ENCODE measurements at places on chromosomes 7 and 10.
A peak's percentile ranks its signal among the peaks of the same experiment; 100 is the strongest.

DNA sequence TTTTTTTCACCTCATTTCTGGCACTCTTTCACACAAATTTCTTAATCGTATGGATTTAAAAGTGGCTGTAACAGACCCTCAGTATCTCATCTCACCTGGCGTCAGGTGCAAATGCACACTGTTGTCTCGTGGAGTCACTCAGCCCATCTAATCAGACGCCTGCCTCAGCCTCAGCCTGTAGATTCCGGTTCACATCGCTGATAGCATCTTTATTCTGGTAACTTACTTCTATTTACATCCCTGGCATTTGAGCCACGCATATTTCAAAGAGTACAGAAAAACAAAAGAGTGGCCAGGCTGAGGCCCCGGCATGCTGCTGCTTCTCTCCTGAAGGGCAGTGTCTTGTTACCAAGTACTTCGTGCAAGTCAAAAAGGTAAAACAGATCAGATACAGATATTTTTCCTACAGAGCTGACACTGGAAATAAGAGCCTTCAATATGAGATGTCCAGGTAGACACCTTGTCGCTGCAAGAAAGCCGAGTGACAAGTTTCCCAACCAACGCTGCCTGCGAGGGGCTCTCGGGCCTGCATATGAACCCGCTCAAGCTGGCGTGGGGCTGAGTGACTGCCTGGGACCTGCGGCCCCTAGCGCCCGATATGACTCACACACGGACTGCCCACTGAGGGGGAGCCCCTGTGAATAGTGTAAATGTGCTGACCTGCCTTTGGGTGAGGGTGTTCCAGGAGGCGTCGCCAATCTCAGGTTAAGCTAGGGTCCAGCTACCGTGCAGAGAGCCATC is 4.3 kb downstream of the VIPR2 start:
- no peak for DNase-seq

DNA sequence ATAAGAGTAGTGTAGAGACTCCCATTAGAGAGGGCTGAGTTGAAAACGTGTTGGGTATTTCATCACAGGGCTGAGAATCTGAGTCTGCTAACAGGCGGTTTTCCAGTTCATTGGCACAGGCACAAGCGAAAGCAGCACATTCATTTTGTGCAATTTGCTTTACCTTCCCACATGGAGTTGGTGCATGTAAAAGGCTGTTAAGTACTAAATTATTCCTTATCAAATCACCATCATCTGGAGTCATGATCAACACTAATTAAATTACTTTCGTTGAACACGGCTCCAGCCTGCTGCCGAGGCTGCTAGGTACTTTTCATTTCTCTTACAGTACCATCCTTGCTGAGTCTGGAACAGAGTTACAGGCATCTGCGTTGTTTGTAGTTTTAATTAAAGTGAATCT is 43.8 kb downstream of the ETV1 start:
- no peak for DNase-seq

DNA sequence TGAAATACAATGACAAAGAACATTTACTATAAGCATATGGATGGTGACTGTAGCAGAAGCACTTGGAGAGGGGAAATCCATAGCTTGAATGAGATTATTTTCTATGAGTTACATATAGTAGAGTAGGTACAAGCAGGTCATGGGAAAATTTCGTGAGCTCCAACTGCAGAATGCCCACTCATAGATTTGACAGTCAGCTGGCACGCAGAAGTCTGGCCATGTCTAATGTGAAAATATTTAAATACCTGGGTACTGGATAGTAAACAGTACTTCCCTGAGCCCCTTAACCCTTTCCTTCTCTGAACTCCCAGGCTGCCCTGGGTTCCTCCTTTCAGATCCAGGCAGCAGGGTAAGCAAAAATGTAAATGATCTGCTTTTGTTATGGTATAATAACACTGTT is 209.7 kb downstream of the OTUD1 start:
- no peak for DNase-seq

- no peak for DNase-seq
Observed at GRCh38 chr10:88104223-88104622, 240.8 kb downstream of the PTEN start.

- DNase-seq, result no peak
Observed at GRCh38 chr7:48741545-48741944, 182.8 kb upstream of the CDC14C start.

GRCh38 chr7:22193450-22193983 is 163.4 kb downstream of the RAPGEF5 start:
- peak; percentile 49 for DNase-seq

- no peak for DNase-seq
Observed at GRCh38 chr7:52956379-52956915, 79.0 kb upstream of the POM121L12 start.

- DNase-seq, result no peak
Observed at GRCh38 chr7:136585954-136586670, 282.3 kb upstream of the CHRM2 start.

- no peak for DNase-seq
Observed at GRCh38 chr10:25831080-25831479, 102.9 kb upstream of the MYO3A start.

DNA sequence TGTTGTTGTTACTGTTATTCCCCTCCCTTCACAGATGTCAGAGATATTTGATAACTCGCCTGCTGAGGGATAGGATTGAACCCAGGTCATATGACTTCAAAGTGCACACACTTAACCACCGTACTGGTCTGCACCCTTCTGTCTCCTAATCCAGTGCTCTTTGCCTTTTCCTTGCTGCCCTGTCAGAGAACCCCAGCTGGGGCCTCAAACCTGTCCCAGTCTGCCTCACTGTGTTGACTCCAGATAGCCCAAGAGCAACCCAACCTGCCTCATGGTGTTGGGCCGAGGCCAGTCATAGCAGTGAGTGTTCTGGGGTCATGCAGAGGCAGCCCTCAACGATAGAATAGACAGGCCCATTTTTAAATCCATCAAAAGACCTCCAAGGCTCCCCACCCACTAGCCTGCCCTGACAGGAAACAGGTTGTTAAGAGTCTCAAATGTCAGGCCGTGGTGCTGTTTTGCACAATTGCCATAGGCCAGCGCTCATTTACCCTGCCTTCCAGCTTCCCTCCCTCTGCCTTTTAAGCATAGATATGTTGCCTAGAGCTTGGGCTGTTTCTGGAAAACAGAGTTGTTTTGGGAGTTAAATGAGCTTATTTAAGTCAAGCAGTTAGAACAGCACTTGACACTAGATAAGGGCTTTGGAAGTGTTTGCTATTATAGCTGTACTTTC is 37.0 kb upstream of the PDCD4 start:
- DNase-seq, result no peak

GRCh38 chr10:2933519-2933918 is 133.8 kb upstream of the PFKP start:
- no peak for DNase-seq

DNA sequence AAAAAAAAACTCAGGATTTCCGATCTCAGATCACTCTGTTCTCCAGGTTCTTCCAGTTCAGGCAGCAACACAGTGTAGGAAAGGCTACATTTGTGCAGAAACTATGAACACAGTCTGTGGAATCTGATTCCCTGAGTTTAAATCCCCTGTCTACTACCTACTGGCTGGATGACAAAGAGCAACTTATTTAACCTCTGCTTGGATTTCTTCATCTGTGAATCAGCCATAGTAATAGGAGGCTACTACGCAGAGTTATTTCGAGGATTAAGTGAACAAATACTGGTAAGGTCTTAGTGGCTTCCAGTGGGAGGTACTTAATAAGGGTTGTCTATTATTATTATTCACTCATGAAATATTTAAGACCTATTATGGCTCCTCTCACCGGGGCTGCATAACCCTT is 44.3 kb upstream of the PDCD4 start:
- DNase-seq, result no peak

DNA sequence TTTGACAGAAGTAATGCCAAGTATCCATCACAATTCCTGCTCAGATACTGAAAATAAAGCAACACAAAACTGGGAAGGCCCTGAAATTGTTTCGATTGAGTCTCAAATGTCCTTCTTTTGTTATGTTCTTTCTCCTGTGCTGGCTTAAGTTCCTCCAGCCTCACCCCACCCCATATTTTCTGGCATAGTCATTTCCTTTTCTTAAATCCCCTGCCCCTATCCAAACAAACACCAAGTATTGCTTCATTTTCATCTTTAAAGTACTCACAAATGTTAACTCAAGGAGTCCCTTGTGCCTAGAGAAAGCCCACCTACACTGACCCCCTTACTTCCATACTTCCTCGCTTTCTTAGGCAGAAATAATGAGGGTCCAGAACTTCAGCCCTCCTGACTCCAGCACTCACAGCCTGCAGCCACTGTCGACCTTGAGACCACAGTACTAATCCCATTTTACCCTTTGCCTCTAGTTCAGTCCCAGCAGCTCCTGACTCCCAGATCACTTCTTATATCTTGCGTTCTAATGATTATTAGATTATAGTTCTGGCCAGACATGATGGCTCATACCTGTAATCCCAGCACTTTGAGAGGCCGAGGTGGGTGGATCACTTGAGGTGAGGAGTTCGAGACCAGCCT is 73.2 kb upstream of the ST8SIA6 start:
- no peak for DNase-seq

DNA sequence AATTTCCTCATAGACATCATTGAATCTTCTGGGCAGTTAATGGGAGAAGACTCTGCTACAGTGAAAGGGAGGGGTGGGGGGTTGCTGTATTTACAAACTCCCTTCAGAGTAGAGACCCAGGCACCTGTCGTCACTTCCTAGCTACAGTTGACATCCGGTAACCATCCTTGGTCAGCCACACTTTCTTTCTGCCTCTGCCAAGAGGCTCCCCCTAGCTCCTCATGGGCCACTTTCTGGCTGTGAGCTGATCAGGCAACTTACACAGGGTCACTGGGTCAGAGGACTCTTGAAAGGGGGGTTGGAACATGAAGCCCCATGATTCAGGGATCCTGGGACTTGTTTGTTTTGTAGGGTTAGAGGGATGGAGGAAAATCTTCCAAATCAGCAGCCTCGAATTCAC is 1.2 kb downstream of the TECPR1 start:
- no peak for DNase-seq

DNA sequence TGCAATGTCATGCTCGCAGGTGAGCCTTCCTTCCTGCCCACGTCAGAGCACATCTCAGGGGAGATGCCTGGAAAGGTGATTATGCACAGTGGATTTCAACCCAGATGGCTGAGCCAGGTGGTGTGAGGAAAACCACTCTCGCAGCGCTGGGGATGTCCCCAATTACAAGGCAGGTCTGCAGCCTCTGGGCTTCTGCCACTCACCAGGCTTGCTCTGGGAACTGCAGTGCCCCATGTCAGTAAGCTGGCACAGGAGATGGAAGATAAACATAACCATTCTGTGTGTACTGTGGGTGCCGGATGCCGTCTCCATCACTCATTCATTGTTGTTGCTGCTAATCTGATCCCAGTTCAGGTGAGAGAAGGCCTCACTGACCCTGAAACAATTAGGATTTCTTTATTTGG is 222.9 kb upstream of the PITRM1 start:
- no peak for DNase-seq

DNA sequence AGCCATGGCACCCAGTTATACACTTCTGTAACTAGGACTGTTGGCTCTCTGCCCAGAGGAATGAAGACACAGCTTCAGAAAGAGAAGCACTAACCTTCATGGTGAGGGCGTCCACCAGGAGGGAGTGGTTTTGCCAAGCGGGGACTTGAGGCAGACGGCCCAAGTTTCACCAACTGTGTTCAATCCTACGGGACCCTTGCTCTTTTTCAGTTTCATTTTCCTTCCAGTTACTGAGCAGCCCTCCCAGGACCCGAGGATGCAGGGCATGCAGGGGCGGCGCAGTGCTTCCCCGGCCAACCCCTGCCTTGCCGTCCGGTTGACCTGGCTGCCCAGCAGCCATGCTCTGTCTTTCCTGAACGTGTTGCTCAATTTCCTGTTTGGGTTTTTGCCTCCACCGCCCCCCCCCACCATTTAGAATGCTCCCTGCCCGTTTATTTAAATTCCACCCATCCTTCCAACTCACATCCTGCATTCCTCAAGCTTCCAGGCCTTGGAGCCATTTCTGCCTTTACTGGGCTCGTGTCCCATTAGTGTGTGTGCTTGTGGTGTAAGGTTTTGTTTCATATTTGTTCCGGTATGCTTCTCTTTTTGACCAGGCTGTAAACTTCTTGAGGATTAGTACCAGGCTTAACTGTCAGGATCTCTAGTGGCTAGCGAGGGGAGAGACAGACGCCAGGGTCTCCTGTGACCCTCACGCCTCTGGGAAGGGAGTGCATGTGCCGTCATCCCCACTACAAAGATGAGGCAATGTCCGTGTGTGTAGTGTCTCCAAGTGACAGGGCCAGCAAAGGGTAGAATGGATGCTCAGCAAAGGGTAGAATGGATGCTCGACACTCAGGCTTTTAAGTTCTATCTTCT is 31.6 kb downstream of the IL15RA start:
- no peak for DNase-seq

DNA sequence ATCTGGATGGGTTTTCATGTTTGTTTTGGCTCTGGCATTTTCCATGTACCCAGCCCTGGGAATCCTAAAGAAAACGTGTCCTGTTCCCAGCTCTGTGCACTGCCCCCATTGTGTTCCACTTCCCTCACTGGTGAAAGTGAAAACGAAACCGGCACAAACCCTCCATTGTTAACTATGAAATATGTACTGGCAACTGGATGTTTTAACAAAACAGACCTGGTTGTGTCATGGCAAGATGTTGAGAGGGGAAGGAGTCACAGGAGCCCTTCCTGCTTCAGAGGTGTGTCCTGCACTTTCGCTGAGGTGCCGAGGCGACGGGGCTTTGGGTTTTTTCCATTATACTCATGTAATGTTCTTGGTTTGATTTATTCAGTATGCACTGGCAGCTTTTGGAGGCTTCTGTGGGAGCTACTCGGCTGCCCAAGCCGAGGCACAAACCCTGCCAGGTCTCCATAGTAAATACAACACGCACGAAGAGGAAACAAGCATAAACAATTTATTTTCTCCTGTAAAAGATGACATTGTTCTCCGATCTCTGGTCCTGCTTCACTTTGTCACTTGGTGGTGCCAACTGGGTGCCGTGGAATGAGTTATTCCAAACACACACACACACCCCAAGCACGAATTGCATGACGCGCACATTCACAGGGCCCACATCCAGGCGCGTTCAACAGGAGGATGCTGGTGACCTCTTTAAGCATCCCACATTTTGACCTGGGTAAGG is 118.2 kb downstream of the CDK6 start:
- DNase-seq, result no peak

- no peak for DNase-seq
Observed at GRCh38 chr10:11156480-11156879, 138.8 kb downstream of the CELF2 start.

DNA sequence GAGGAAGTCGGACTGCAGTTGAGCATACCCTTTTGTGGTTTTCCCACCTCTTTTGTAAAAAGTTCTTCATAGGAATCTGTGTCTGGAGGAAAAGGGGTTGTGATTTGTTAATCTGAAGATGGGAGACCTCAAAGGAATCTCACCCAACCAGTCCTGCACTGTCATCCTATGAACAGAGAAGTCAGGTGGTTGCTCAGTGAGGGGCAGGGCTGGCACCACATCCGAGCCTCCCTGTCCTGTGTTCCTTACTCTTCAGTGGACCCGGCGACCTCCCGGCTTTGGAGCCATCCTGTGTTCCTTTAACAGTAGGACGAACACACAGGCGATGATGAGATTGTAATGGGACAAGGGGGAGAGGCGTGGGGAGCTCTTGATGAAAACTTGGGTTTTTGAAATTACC is 2.8 kb upstream of the MGMT start:
- no peak for DNase-seq
